ENCODE measurements at places on chromosomes 1 and 21.

DNA sequence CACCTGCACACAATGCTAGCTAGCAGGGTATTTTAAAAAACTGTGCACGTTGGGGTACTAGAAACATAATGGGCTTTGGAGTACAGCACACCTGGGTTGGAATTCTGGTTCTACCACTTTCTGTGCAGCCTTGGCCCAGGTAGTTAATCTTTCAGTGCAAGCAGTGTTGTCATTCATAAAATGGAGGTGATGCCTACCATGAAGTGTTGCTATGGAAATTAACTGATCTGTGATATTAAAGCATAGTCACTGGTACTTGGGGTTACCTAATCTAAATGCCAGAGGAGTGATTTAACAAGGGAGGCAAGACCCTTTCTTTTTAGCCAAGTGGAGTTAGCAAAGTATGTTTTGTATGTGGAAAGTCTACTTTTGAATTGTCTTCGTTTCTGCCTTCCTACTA is 18.0 kb downstream of the ATP1B1 start:
- DNase-seq = no peak

GRCh38 chr21:38520511-38520910 is 22.2 kb upstream of the ERG start:
- no peak for DNase-seq

DNA sequence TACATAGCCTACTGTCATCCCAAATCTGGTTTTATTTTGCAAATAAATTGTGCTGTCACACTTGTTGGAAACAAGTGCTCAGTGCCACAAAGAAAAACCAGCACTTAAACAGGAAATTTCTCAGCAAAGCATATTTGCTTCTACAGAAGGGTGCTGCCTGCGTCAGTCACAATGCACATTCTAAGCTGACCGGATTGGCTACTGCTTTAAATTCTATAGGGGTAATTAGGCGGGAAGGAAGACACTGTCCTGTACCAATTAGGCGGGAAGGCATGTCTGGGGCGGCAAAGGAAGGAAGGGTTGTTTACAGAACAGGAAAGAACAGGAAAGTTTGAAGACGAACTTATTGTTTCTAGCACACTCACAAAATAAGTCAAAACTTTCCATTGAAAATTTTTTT is 2.8 kb downstream of the IFI16 start:
- DNase-seq = no peak

- no peak for DNase-seq
Measured at GRCh38 chr1:101089613-101090338, 64.2 kb upstream of the DPH5 start.

DNA sequence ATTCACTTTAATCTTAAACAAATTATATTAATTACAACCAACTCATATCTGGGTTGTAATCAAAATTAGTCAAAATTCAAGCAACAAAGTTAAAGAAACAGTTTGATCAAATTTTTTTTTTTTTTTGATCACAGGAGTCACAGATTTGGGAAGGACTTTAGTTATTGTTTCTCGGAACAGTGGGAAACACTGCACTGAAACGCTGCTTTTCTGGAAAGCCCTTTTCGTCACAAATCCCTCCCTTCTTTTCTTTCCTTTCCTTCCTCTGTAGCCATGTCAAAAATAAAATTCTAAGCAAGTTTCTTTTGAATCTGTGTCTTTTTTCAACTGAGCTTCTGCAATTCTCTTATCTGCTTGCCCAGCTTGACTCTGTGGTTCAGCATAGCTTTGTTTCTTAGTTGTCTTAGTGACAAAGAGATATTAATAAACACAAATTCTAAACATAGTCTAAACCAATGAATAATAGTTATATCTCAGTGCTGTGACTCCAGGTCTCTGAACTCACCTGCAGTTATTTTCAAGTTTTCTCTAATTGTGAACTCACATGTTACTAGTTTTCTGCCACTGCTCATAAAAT is 53.8 kb downstream of the PTGS2 start:
- no peak for DNase-seq

- DNase-seq = no peak
Measured at GRCh38 chr1:50949286-50949982, 10.6 kb downstream of the FAF1 start.

DNA sequence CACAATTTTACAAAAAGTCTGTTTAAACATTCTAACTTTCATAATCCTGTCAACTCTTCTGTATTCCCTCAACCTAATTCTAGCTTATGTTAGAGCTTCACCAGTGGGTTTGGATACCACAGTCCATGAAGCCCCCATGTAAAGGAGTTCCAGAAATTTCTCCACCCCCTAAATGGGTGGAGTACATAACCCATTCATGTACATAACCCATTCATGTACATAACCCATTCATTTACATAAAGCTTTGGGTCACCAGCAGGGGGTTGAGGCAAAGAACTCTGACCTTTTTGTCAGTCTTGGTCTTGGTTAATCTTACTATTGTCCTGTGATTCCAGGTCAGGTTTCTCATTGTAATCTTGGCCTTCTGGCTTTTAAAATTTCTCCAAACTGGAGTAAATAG is 61.6 kb downstream of the SMYD2 start:
- no peak for DNase-seq

DNA sequence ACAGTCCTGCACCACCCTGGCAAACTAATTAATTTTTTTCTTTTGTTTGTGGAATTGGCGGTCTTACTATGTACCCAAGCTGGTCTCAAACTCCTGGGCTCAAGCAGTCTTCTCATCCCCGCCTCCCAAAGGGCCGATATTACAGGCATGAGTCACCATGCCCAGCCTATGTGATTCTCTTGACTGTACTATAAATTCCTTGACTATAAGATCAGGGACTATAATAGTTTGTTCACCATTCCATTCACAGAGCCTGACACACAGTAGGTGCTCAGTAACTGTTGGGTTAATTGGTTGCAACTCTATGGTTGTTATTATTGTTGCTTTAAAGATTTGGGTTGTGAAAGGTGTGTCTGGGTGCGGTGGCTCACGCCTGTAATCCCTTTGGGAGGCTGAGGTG is 17.2 kb downstream of the DAP3 start:
- DNase-seq = no peak

- no peak for DNase-seq
Measured at GRCh38 chr1:95655321-95656020, 421.5 kb downstream of the RWDD3 start.

- no peak for DNase-seq
Measured at GRCh38 chr1:55050283-55050682, 10.9 kb downstream of the PCSK9 start.

All from esophagus squamous epithelium (tissue), 5 donors.